ENCODE measurements at places on chromosomes 1 and 21. TPM values are rescaled to one million over a fixed set of nuclear protein-coding genes. Genes with fewer than 3 reads are reported as not detected.
A peak's percentile ranks its signal among the peaks of the same experiment; 100 is the strongest.

RNF223 gene
- not detected for total RNA-seq

DNA sequence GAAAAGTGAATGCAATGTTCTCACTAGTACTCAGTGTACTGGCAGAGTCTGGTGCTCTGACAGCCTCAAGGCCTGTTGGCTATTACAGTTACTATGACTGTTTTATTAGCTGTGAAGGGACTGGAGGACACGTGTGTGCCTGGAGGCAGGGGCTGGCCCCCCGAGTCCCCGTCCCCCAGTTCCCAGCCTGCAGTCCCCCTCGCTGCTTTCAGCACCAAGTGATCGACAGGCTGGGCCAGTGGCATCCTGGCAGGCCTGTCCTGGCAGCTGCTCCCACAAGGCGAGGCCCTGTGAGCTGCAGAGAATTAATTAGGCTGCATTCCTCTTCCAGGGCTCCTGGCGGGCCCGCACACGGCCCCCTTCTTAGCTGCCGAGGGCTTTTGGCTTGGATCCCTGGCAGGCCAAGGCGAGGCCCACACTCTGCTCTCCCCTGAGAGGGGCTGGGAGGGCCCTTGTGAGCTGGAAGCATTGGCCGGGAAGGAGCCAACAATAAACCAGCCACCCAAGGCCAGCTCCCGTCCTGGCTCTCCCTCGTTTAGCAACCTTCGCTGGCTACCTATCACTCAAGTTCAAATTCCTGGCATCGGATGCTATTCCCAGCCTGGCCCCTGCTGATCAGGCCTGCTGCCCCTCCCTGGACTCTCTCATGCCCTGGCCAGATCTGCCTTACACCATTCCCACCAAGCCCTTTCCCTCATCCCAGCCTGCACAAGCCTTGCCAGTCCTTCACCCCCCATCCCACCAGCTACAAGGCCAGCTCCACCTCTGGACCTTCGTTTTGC, 9.8 kb downstream of the EDN2 start:
- H3K4me1 ChIP-seq, result 0 out of 2 replicates have a peak, but pooled peaks cover 5% of the 10 kb centered on the region
- no peaks in the 10 kb centered on the region for H3K36me3 ChIP-seq
- H3K27ac ChIP-seq, result no peak overlapping the region

DNA sequence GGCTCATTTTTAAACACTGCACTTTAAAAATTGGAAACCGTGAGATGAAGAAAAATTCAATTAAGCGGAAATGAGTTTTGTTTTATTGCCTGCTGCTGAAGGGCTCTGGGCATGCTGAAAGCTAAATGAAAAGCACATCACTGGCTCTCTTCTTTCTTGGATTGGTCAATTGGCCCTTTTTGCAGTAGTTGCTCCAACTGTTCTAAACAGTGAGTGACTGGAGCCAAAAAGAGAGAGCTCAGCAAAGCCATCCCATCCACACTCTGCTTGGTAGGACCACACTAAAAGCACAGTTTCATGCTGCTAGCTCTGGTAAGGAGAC, 48.1 kb downstream of the LHX4 start:
- H3K4me1 ChIP-seq, result no peaks in the 10 kb centered on the region
- H3K27ac ChIP-seq, result 0 out of 2 replicates have a peak overlapping the region, but pooled peaks have one; percentile 2
- no peak for DNase-seq
- H3K27me3 ChIP-seq, result no peaks in the 10 kb centered on the region

GRCh38 chr1:195637539-195637938, 970.7 kb downstream of the KCNT2 start:
- no peaks in the 10 kb centered on the region for H3K4me1 ChIP-seq
- no peaks in the 10 kb centered on the region for H3K27me3 ChIP-seq
- no peak overlapping the region for H3K27ac ChIP-seq

GRCh38 chr1:1430114-1430982, 5.1 kb upstream of the VWA1 start:
- DNase-seq, result no peak
- H3K4me3 ChIP-seq, result no peak overlapping the region
- no peaks in the 10 kb centered on the region for H3K27me3 ChIP-seq
- H3K4me1 ChIP-seq, result peaks cover 45% of the 10 kb centered on the region
- H3K27ac ChIP-seq, result 0 out of 2 replicates have a peak overlapping the region, but pooled peaks have one; percentile 19
- H3K36me3 ChIP-seq, result no peaks in the 10 kb centered on the region

- peaks cover 2% of the 10 kb centered on the region for H3K4me1 ChIP-seq
- H3K27me3 ChIP-seq, result no peaks in the 10 kb centered on the region
Measured at GRCh38 chr1:203671521-203672278, 45.1 kb downstream of the ATP2B4 start.

GRCh38 chr1:153728305-153729066, 636 bp downstream of the INTS3 start:
- DNase-seq, result peak; percentile 78
- 0 out of 2 replicates have a peak, but pooled peaks cover 6% of the 10 kb centered on the region for H3K36me3 ChIP-seq
- peaks cover 11% of the 10 kb centered on the region for H3K4me1 ChIP-seq
- no peaks in the 10 kb centered on the region for H3K27me3 ChIP-seq
- peak overlapping the region; percentile 78 for H3K4me3 ChIP-seq
- H3K27ac ChIP-seq, result peak overlapping the region; percentile 88

ELAPOR1 gene
- 1.2 TPM for total RNA-seq

DNA sequence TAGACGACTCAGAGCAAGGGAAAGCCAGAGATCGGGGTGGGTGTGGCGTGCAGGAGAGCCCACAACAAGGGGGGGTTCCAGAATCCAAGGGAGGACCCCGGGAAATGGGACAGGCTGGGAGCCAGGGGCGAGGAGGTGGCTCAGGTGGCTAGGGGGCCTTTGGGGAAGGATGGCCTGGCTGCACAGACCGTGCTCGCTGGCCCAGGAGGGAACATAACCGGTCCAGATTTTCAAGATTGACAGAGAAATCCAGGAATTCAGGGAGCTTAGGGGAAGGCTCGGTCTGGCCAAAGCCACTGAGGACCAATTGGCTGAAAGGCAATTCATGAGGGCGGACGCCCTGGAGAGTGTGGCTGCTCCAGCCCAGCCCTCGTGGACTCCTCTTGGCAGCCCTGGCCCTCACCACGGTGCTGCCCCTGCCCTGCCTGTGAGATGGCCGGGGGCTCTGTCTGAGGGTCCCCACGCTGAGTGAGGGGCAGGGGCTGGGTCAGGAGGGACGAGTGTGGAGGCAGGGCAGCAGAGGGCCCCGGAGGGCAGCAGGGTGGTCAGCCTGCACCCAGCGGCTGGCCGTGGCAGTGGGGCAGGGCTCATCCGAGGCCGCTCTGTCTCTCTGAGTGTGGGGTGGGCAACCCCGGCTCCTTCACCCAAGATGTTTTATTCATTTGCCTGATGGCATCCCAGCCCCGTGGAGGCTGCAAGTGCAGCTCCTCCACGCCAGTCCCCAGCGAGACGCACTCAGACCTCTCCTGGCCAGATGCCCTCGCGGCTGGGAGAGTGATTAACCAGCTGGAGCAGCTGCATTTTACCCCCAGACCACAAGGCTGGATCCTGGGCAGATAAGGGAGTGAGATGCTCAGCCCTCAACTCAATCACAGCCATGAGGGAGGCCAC, 5.6 kb upstream of the LRRC3 start:
- H3K36me3 ChIP-seq, result no peaks in the 10 kb centered on the region
- DNase-seq, result no peak
- no peaks in the 10 kb centered on the region for H3K4me1 ChIP-seq
- H3K27me3 ChIP-seq, result no peaks in the 10 kb centered on the region
- no peak overlapping the region for H3K27ac ChIP-seq

DNA sequence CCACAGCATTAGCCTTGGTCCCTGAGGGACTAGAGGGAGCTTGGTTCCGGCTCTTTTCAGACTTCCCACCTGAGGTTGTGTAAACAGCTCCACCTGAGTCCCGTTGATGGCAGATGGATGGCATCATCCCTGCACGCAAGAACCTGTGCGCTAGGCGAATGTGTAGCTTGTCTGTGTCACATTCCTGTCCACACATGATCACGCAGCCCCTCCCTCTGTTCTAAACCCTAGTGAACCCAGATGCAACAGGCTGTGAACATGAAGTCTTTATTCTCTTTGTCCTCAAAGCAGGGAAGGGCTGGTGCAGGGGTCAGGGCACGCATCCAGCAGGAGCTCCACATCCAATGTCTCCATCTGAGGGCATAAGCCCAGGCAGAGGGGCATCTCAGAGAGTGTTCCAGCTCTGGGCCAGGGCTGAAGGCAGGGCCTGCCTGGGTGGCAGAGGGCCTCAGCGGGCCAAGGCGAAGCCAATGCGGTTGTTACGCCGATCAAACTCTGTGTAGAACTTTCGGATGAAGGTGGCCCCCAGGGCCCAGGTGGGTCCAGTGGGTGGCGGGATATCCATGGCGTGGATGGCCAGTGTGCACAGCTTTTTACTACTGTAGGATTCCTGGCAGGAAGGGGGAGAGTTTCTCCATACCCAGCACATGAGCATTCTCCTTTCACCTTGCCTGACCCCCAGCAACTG, 2.9 kb upstream of the ETNK2 start:
- DNase-seq, result no peak
- H3K27ac ChIP-seq, result no peak overlapping the region
- peaks cover 6% of the 10 kb centered on the region for H3K4me1 ChIP-seq
- H3K27me3 ChIP-seq, result no peaks in the 10 kb centered on the region
- no peaks in the 10 kb centered on the region for H3K36me3 ChIP-seq
- H3K4me3 ChIP-seq, result no peak overlapping the region

HHAT gene
- total RNA-seq, result 0.27 TPM
